Tracheal epithelial cell (primary cell): ENCODE measurements at places on chromosomes 6 and 20. TPM values are rescaled to one million over a fixed set of nuclear protein-coding genes. Genes with fewer than 3 reads are reported as not detected.

Gene EFCAB8
- total RNA-seq = not detected in 2 replicates

Gene POU5F1
- 0.21 and 1.2 TPM in 2 replicates for total RNA-seq

Gene SCRT2
- total RNA-seq = not detected in 2 replicates

Gene TBXT
- total RNA-seq = not detected in 2 replicates

Gene PRRT1
- total RNA-seq = not detected in 2 replicates

Gene CITED2
- total RNA-seq = 21.5 and 26.7 TPM in 2 replicates

Gene PROKR2
- not detected in 2 replicates for total RNA-seq

Gene BTN1A1
- total RNA-seq = not detected in 2 replicates

Gene HLA-DQB1
- 7.7 TPM in 1 of 2 replicates, not detected in the other for total RNA-seq

Gene HMGCLL1
- total RNA-seq = 0.48 TPM in 1 of 2 replicates, not detected in the other

Gene RPL7L1
- total RNA-seq = 168 and 177 TPM in 2 replicates
